ENCODE measurements at places on chromosomes 3 and 15.

DNA sequence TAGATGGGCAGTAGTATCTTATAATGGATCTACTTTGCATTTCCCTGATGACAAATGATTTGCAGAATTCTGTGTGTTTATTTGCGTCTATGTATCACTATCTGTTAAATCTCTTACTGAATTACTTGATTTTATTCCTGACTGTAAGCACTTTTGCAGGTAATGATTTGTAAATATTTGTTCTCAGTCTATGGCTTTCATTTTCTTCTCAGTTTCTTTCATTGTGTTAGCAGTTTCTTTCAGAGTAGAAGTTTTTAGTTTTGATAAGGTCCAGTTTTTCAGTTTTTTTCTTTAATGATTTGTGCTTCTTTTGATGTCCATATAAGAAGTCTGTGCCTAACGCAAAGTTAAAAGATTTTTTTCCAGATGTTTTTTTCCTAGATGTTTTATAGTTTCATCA lies 12.9 kb downstream of the SLC25A36 start:
- DNase-seq: no peak

- no peak for DNase-seq
Observed at GRCh38 chr15:92899601-92899947, 550 bp upstream of the CHD2 start.

DNA sequence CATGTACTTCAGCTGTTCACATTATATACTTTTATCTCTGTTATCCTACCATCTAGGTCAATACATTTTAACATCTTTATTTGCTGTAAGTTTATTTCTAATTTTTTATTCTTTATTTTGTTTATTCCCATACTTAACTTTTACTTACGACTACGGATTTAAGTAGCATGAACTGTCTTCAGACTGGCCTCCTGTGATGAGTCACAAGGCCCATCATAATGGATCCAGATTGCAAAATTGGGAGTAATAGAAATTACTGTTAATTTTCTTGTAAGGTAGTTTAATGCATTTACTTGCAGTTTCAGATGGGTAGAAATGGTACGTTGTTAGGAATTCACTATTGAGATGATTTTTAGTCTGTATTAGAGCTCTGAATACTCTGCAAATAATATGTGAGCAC lies 45.9 kb downstream of the PPARG start:
- DNase-seq: no peak

DNA sequence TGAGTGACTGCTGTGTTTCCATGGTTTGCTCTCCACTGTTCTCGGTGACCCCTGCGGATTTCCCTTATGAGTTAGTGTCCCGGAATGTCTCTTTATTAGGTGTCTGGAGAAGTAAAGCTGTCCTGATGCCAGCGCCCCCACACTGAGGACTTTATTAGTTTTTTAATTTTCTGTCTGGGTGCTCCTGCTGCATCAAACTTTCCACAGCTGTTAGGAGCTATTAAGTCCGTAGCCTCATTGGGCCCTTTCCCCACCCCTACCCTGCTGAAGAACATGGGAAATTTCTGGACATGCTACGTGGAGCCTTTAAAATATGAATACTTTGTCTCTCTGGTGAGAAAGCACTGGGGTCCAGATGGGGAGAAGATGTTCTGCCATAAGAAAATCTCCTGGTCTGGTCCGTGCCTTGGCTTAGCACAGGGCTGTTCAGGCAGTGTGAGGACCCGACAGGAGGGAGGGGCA lies 161.7 kb upstream of the HES1 start:
- peak; percentile 36 for DNase-seq

DNA sequence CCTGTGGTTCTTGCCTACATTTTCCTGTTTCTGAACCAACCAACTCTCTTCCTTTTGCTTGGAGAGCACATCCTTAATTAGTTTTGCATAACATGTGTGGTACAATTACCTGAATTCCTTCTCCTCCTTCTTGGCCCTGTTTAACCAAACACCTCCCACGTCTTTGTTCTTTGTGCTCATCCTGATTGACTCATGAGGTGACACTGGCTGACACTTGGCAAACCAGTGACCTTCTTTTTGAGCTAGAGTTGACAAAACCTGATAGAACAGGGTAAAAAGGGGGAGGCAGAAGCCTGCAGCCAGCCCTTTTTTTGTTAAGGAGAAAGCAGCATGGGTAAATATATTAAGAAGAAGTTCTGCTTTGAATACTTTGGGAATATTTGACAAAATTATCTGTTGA lies 99.2 kb upstream of the SAMMSON start:
- DNase-seq: no peak

DNA sequence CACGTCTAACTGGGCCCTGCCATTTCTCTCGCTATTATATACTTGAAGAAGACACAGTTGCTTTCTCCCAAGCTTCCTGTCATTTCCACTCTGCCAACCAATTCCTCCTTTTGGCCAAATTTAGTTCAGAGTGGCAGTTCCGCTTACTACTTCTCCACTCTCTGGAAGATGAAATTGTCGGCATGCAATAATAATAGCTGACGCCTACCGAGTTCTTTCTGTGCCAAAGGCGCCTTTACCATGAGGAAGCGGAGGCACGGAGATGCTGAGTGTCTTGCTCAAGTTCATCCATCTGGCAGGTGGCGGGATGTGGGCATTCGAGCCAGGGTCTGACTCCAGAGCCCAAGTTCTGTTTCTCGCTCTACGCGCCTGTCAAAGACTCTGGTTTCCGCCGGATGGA lies 14.6 kb upstream of the NRROS start:
- DNase-seq: no peak

- DNase-seq: no peak
Observed at GRCh38 chr3:120029749-120030148, 64.5 kb downstream of the GSK3B start.

- DNase-seq: no peak
Observed at GRCh38 chr3:69761896-69762767, 22.9 kb downstream of the MITF start.

DNA sequence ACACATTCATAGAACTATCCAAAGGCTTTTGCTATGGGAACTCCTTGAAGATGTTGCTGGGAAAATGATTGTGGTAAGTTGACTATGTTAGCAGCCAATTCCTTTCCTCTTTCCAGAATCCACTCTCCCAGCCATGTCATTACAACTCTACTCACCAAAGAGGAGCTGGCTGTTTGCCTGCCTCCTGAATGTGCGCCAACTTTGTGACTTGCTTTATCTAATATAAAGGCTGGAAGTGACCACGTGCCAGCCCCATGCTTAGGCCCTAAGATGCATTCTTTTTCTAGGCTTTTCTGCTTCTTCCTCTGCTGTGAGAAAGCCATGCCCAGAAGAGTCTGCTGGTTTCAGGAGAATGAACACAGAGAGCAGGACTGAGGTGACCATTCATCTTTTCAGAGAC lies 182.2 kb downstream of the GABRB3 start:
- DNase-seq: no peak

DNA sequence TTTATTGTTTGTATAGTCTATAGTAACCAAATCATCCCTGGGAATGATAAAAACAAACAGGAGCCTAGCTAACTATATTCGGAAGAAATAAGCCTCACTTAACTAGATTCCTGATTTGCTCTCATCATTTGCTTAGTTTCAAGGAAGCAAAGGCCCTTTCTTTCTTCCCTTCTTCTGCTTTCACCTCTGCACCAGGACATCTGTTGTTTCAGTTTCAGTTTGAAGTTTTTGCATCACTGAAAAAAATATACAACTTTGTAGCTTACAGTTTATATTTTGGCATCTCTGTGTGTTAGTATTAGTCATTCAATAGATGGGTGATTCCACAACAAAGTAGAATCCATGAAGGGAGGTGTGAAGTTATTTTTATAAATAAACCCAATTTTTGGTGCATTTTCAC lies 113.6 kb upstream of the SNTN start:
- DNase-seq: no peak

GRCh38 chr3:64276131-64276530 lies 50.9 kb upstream of the PRICKLE2 start:
- DNase-seq: no peak

GRCh38 chr3:48716508-48716981 lies 476 bp downstream of the IP6K2 start:
- DNase-seq: peak; percentile 47

GRCh38 chr3:47482366-47482765 lies 6.6 kb upstream of the SCAP start:
- no peak for DNase-seq

DNA sequence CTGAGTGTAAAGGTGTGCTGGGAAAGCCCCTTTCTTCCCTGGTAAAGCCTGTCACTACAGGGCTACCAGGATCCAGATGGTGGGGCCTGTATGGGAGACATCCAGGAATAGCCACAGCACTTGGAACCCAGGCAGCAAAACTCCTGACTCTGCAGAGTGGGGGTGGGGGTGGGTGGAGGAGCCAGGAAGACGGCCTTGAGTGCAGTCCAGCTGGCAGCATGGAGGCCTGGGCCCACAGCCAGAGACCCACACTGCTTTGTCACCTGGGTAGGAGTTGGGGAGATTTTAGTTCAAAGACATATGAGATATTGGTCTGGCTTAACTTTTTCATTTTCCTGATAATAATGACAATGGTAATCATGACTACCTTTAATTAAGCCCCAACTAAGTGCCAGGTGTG lies 116.7 kb upstream of the MRPS22 start:
- no peak for DNase-seq

GRCh38 chr15:69172847-69173246 lies 12.4 kb downstream of the GLCE start:
- no peak for DNase-seq

DNA sequence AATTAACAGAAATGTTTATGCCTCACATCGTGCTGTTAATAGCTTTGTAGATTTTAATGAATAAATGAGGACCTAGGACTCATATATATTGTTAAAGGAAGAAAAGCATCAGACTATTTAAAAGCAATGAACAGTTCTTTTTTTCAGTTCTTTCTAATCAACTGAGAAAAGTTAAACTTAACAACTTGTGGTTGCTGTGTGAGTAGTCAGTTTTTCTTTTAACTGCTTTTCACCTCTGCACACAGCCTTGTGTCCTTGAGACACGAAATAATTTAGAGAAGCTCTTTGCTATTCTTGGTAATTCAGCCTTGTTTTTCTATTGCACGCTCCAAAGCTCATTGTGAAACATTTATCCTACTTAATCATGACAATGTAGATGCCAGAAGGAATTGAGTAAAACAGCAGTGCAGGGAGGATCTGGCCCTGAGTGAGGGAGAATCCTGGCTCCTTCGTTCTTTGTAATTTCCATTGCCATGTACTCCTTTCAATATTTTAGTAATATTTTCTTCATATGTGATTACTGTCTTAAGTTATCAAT lies 499.0 kb downstream of the PYDC2 start:
- DNase-seq: no peak

GRCh38 chr3:9600597-9600996 lies 47.0 kb upstream of the LHFPL4 start:
- peak; percentile 35 for DNase-seq

DNA sequence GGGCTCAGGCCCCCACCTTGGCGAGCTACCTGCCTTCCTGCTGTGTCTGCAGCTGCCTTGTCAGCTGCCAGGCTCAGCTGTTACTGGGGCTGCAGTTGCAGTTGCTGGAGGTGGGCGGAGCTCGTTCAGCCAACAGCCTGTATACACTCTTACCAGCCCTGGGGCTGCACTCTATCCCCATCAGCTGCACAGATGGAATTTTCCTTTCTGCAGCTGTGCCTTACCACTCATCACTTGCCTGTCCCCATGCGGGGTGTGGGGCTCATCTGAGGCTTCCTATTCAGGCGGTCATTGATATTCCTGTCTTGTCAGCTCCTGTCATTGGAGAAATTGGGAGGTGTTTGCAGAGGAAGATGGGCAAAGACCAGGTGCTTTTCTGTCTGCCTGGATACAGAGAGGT lies 9.1 kb upstream of the SYN2 start:
- DNase-seq: peak; percentile 55

GRCh38 chr3:119560160-119560559 lies 746 bp upstream of the CD80 start:
- DNase-seq: no peak

GRCh38 chr15:100167884-100168375 lies 173.8 kb downstream of the ADAMTS17 start:
- DNase-seq: no peak

DNA sequence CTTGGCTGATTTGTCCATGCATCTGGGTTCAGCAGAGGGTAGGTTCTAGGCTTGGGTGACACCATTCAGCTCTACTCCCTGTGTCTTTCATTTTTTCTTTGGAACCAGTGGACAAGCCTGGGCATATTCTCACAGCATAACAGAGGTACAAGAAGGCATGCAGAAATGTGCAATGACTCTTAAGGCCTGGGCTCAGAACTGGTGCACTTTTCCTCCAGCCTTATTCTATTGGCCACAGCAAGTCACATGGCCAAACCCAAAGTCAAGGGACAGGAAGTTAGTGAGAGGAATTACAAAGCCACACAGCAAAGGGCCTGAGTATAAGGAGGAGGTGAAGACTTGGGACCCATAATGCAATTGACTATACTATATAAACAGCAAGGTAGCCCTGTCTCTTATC lies 200.9 kb upstream of the CTDSPL start:
- DNase-seq: no peak

GRCh38 chr15:25930931-25931330 lies 67.8 kb upstream of the ATP10A start:
- DNase-seq: no peak

DNA sequence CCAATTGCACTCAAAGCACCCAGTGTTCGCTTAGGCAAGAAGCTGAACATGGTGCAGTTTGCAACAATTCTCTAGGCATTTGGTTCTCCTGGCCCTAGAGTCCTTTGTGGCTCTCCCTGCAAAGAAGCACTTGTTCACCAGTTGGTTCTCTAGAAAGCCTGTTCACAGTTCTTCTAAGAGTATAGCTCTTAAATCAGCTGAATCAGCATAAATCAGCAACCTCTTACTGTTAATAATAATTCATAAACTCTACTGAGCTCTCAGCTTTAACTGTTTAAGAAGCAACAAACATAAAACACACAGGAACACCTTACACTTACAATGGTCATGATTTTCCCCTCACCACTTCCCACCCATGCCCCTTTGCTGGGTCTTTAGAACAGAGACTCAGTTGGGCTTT lies 56.8 kb upstream of the PPP2R3A start:
- DNase-seq: no peak

GRCh38 chr15:55513152-55513551 lies 5.1 kb upstream of the DNAAF4 start:
- no peak for DNase-seq

DNA sequence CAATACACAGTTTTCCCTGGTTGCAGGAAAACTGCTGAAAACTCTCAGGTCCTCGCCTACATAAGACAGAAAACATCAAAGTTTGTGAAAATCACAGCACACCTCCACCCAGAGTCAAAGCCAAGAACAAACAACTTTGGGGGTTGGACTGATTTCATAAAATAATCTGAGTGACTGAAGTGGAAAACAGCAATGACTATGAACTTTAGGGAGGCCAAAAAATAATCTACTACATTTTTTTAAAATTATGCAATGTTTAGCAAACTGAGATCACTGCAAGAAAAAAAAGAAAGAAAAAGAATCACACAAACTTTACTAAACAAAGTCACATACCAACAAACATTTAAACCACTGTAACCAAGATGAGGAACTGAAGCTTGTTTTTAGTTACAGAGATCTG lies 15.9 kb upstream of the FOXP1 start:
- no peak for DNase-seq

- no peak for DNase-seq
Observed at GRCh38 chr3:43215663-43216275, 70.6 kb upstream of the SNRK start.

All from femur (tissue), 1 donor.